CD4-positive, alpha-beta T cell (primary cell): ENCODE measurements at places on chromosomes 1 and 21.

- no peak for DNase-seq
Observed at GRCh38 chr1:219459351-219460080, 153.4 kb downstream of the ZC3H11B start.

DNA sequence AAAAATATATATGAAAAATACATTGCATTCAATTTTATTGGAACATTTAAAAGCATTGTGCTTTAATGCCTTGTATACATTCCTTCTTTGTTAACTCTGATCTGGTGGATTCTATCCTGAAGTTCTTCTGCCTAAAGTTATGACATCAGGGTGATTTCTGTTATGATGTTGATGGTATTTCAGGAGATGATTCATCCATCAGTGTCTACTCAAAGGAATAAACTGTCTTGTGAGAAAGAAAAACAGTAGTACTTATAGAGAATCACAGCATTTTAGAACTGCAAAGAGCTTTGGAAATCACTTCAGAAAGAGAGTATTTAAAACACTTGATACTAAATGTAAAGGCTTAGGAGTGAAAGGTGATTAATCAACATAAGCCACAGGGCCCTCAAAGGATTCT, 155.7 kb downstream of the PTPRC start:
- DNase-seq: no peak

GRCh38 chr21:28224191-28224726, 768.4 kb downstream of the LTN1 start:
- DNase-seq: no peak

- DNase-seq: no peak
Observed at GRCh38 chr1:37471345-37472231, 2.8 kb upstream of the ZC3H12A start.

- no peak for DNase-seq
Observed at GRCh38 chr1:115436596-115436995, 98.5 kb upstream of the NGF start.

GRCh38 chr1:208234721-208235120, 9.5 kb downstream of the PLXNA2 start:
- DNase-seq: no peak

- no peak for DNase-seq
Observed at GRCh38 chr1:27074175-27074780, 61.6 kb upstream of the TENT5B start.

DNA sequence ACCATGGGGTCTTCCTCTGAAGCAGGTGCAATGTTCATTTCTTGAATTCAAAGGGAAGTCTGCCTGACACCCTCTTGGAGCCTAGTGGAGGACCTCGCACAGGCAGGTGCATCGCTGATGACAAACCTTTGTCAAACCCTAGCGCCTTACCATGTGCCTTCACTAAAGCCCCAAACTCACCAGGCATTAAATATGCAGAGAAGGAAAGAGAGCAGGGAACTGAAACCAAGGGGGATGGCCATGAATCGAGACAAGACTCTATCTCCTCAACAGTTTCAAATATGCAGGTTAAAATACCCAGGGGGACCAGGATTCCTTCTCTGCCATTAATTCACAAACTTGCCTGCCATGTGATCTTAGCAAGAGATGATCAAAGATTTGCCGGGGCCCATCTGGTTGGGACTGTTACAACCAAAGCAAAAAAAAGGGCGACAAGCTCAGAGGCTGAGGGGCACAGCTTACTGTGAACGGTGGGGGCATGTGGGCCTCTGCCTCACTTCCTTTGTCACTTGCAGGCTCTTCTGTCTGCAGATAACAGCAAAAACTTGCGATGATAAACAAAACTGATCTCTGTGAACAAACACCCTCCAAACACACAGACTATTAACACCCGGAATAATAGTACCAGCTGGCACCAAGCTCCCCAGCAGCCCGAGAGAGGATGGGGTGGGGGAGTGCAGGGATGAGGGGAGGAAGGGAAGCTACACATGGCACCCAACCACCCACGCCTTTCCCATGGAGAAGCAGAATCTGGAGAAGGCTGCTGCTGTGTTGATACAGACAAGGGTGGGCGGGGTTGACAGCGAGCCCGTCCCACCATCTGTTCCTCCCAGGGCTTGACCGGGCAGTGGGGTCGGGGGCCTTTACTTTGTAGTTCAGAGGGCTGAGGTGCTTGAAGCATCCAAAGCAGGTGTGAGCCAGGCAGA, 33.9 kb downstream of the TMEM63A start:
- DNase-seq: peak; percentile 30

DNA sequence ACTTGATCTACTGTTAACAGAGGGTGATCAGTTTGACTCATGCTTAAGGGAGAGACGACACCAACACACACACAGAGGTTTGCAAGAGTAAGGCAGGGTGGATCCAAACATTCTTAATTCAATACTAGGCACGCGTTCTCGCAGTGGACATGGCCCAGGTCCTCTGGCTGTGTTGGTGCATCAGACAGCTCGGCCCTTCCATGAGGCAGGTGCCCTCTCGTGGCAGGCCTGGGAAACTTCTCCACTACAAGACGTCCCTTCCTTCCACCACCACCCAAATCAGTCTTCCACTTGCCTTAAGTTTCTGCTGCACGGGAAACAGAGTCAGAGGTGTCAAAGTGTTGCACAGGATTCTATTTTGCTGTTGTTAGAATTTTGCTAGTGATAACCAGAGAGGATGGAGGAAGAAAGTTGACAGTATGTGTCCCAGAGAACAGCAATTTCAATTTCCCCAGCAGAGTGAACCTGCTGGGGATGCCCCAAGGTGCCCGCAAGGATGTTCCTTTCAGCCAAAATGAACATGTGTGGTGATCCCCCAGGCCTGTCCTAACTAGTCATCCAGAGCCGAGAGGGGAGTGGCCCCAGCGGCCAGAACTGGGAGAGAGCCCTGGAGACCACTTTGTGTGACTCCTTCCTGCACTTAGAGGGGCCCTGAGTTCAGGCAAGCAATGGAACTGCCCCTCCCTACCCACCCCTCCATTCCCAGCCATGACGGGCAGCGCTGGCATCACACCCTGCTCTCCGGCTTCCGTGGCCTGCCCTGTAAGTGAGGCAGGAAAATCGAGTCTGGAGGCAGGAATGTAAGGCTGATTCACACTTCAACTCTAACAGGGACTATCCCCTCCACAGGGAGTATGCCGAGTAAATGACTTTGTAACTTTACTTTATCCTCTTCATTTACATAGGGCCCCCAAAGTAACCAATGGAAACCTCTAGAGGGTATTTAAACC, 34.8 kb downstream of the MX1 start:
- DNase-seq: peak; percentile 49

DNA sequence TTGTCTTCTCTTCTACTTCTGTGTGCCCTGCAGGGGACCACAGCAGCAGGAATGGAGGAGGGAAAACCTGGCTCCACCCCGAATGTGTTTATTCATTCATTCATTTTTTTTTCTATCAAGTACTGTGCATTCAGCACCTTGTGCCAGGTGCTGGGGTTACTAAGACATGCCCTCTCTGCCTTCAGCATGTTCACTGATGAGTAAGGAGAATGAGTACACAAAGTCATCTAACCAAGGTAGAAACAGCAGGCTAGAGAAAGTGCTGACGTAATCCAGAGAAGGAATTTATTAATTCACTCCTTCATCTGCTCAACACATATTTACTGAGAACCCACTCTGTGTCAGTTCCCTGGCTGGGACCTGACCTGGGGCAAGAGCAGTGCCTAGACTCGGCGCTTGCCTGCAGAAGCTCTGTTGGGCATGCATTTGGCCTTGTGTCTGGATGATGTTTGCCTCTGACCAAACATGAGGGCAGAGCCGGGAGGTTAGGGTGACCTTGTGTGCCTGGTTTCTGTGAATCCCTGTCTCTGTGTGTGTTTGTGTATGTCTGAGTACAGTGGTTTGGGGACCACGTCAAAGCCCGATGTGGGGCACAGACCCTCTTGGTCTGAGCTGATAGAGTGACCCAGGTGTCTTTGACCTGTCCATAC, 3.3 kb upstream of the MYOG start:
- DNase-seq: no peak

GRCh38 chr1:185360714-185361113, 43.7 kb upstream of the IVNS1ABP start:
- no peak for DNase-seq

- DNase-seq: no peak
Observed at GRCh38 chr1:27878039-27878438, 5.7 kb downstream of the THEMIS2 start.

GRCh38 chr1:16181887-16182719, 26.2 kb upstream of the EPHA2 start:
- DNase-seq: no peak

DNA sequence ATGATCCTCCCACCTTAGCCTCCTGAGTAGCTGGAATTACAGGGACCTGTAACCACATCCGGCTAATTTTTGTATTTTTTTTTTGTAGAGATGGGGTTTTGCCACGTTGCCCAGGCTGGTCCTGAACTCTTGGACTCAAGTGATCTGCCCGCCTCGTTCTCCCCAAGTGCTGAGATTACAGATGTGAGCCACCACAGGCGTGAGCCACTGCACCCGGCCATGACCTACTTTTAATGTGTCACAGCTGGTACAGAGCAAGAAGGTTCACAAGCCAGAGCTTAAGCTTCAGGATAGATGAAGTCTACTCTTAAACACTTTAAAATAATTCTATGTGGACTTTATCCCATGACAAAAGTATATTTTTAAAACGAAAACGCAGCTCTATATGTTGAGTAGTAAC, 23.6 kb downstream of the ACBD3 start:
- no peak for DNase-seq

GRCh38 chr1:200391747-200392146, 18.1 kb downstream of the ZNF281 start:
- no peak for DNase-seq

- no peak for DNase-seq
Observed at GRCh38 chr1:160030657-160031364, 979 bp downstream of the PIGM start.

GRCh38 chr1:113653741-113654140, 105.5 kb downstream of the PHTF1 start:
- no peak for DNase-seq

GRCh38 chr1:90387805-90388204, 329.3 kb downstream of the BARHL2 start:
- DNase-seq: no peak

DNA sequence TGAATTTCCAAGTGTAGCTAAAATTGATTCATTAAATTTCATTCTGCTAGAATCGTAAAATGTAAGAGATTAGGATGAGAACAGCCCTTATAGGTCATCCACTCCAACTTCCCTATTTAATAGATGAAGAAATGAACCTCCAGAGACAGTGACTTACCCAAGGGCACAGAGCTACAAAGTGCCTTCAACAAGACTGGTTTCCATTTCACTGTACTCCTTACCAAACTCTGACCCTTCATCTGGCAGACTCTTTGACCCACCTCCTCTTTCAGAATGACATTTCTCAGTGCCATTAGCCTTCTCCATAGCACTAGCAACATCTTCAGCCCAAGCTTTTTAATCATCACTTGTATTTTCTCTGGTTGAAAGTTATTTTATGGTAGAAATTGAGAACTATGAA, 161.3 kb downstream of the NEK7 start:
- DNase-seq: no peak

DNA sequence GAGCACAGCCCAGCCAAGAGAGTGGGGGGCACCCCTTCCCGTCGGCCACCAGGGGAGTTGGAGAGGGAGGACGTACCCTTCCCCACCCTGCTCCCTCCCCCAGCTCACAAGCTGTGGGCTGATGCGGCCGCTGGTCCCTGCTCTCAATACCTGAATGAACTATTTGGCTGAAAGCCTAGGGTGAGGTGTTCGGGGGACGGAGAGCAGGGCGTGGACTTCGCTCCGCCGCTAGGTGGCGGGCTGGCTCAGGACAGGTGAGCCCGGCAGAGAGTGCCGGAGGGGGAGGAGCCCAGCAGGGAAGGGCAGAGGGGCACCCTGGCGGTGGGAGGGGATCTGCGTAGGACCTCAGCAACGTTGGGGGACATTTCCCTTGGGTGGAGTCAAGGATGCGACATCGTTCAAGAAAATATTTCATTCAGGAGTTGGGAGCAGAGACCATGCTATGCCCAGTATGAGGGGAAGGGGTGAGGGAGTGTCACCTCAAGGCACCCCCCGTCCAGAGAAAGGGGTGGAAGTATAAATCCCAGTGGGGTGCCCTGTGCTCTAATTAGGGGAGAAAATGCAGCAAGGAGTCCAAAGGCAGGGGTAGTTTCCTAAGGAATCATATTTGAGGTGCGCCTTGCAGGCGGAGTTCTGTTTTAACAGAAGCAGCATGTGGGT, 12.0 kb upstream of the RHBG start:
- peak; percentile 64 for DNase-seq

DNA sequence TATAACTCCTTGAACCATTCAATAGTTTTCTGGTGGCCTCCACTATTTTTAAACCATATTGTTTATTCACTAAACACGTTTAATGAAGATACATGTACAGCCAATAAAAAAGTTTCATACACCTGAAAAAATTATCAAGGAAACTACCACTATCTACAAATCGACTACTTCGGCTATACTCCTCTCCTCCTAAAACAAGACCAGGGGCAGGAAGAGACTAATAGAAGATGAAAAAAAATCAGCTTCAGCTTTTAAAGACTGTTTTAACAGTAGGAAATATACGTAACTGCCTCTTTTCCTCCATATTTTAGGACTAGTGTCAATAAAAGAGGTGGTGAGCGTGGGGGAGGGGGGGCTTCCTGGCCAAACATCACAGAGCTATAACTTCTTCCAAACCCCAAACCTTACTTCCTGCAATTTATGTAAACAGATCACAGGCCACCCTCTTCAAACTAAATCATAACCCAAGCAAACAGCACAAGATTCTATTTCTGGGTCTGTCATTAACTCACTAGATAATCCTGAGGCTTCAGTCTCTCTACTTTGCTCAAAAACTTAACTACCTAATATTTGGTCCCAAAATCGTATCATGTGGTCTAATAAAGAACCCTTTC, 15.1 kb downstream of the FOXJ3 start:
- peak; percentile 63 for DNase-seq

- DNase-seq: no peak
Observed at GRCh38 chr1:6003568-6004411, 11.6 kb upstream of the NPHP4 start.

GRCh38 chr1:184297244-184297750, 89.5 kb upstream of the C1orf21 start:
- no peak for DNase-seq

- no peak for DNase-seq
Observed at GRCh38 chr1:229296541-229296941, 25.6 kb downstream of the RAB4A start.

DNA sequence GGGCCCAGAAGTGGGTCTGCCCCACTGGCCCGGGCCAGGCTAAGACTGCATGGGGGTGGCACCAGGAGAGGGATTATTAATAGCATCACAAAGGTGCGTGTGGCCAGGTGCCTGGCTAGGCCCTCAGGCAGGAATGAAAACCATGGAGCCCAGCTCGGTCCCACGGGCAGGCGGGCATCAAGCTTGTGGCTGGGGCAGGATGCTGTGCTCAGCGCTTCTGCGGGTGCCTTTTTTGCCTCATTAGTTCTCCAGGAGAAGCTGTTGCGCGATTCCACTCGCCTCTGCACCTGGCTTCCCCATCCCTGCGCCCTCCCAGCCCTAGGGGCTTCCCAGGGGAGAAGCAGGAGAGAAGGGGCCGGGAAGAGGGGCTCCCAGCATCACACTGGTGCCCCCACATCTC, 39.3 kb downstream of the CITED4 start:
- no peak for DNase-seq

DNA sequence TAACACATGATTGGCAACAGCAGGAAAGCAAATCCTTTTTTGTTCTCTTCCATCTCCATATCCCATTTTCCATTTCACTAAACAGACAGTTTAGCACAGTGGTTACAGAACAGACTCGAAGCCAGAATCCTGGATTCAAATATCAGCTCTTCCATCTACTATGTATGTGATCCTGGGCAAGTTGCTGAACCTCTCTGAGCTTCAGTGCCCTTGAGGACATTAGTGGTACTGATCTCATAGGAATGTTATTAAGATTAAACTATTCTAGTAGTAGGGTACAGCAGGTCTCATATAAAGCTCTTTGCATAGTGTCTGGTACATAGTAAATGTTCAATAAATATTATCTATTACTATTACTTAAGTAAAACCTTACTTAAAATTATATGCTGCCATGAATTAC, 13.8 kb upstream of the HHIPL2 start:
- no peak for DNase-seq
